ENCODE measurements at places on chromosomes 5 and 9.

- DNase-seq = peak; percentile 69
Measured at GRCh38 chr5:170273968-170274710, 23.4 kb downstream of the LCP2 start.

- DNase-seq = no peak
Measured at GRCh38 chr5:168974082-168974481, 326.9 kb downstream of the SLIT3 start.

- no peak for DNase-seq
Measured at GRCh38 chr9:131784748-131785501, 45.0 kb upstream of the RAPGEF1 start.

- DNase-seq = no peak
Measured at GRCh38 chr9:101028346-101029314, at the start of gene PLPPR1. Gene PLPPR1 (plus strand): TSS chr9:101028727.

GRCh38 chr9:116506685-116507084, 180.4 kb upstream of the TRIM32 start:
- DNase-seq = no peak

DNA sequence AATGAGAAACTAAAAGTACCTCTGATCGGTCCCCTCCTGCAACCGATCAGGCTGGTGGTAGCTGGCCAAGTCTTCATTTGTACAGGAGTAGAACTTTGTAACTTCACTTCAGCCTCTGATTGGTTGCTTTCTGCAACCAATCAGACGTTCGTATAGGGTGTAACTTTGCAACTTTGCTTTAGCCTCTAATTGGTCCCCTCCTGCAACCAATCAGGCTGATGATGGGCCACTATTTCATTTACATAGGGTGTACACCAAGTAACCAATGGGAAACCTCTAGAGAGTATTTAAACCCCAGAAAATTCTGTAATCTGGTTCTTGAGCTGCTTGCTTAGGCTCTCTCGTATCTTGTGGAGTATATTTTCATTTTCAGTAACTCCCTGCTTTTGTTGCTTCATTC, 445.5 kb downstream of the MED10 start:
- no peak for DNase-seq

DNA sequence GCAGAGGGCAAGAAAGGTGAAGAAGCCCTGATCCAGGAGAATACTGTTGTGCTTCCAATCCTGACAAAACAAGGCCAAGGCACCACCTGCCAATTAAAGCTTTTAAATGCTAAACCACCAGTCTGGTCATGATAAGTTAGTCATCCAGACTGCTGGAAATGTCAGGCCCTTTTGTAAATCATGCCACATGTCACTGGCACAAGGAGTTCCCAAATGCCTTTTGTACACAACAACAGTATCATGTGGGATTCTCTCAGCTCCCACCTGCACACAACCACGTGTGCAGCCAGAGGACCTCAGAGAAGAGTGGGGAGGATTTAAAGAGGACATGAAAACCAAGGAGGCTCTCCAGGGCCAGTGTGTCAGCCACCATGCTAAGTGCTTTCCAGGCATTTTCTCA, 99.3 kb downstream of the CDK5RAP2 start:
- DNase-seq = no peak

DNA sequence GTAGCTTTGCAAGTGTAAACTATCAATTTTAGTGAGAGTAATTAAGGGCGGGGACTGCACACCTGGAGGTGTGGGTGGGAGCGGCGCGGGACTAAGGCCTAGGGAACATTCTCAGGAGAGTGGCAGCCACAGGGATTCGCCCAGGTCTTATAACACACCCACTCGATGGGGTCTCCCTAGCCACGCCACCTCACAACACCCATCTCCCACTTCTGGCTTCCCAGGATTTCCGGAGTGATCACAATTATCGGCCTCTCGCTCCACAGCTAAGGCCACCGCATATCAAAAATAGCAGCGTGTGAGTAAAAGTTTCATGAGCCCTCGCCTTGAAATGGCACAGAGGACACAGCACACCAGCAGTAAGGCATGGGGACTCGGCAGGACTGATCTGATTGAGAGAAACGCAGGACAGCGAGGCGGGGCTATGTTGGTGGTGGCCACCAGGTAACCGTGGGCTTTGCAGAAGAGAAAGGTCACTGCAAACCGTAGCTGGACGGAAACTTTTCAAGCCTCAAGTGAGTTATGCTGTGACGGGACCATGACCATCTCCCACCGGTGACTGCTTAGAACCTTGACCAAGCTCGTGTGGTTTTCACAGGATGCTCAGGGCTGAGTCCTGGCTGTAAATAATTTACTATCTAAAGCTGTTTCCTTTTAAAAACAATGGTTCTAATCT, 1.1 kb upstream of the LPAR1 start:
- no peak for DNase-seq

DNA sequence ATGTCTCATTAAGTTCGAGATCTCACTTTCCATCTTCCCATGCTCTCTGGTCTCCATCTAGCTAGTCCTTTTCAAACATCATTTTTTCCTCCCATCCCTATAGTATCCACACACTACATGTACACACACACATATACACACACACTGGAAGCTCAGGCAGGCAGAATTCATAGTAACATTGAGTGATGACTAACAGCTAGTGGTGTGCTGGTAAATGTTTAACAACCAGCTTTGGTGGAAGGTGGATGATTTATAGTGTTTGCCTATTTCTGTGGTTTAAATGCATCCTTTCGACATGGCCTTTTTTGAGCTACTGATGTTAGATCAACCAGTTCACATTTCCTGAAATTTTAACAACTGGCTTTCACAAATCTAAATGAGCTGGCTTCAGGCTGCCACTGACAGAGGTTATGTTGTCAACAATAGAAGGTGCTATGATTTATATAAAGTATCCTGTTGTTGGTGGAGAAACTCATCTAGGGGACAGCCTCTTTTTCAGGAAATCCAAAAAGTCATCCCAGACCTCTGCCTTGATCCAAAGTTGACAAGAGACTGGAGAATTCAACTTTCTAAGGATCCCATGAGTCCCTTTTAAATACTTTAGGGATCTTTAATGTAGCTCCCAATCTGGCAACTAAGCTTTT, 117.8 kb downstream of the CCDC192 start:
- DNase-seq = no peak
